ENCODE measurements at places on chromosomes 7 and 10.

DNA sequence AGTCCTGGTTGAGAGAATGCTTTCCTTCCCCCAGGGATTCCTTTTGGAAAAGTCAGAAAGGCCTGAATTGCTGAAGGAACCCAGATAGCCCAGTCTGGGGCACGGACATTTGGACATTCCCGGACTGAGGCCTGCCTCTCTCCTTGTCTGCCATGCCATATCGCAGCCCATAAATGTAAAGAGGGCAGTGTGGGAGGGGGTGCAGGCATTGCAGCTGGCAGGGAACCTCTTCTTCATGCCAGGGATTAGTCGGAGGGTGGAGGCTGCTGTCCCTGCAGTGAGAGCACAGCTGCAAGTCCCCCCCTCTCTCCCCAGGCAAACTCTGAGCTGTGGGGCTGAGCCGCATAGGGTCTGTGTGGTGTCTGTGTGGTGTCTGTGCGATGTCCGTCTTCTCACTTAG lies 486.0 kb upstream of the MKI67 start:
- DNase-seq, result no peak

DNA sequence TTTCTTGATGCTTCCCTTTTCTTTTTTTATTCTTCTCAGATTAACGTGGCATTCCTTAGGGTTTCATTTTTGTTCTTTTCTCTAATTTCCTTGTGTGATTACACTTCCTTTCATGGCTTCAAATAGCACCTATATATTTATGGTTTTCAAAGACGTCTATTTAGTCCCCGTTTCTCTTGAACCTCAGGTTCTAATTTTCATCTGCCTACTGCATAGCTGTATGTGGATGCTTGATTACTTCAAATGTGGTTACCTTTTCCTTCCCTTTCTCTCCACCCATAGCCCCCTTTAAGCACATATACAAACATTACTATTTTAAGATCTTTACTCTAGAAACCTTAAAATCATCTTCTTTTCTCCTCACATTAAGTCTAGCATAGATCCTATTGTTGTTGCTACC lies 2.4 kb downstream of the TPST1 start:
- DNase-seq, result no peak

- no peak for DNase-seq
Measured at GRCh38 chr7:35356495-35356894, 102.6 kb upstream of the TBX20 start.

- no peak for DNase-seq
Measured at GRCh38 chr7:92137557-92137956, 3.3 kb upstream of the CYP51A1 start.
